CD4-positive, alpha-beta T cell treated with Interferon alpha-2 for 1 hour (primary cell): ENCODE measurements at places on chromosomes 4 and X.

DNA sequence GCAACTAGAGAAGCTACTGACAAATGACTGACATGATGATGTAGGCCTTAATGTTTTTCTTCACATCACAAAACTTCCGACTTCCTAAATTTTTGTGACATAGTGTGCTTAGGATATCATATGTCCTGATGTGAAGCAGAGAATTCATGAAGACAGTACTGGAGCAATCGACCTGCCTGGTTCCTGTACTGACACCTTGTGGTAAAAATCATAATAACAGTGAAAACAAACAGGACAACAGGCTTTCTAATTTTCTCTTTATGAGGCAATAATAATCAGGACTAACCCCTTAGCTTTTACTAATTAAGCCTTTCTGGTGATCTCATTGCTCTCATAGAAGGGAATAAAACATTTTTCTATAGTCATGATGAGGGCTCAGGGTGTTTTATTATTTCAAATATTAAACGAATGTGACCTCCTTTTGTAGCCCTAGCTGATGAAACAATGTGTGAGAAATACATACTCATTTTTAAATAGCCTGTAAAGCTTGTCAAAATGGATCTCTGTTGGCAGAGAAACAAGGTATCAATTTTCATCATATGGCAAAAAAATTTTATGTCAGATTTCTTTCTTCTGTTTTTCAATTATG is 158.4 kb downstream of the TENT5D start:
- DNase-seq, result no peak

DNA sequence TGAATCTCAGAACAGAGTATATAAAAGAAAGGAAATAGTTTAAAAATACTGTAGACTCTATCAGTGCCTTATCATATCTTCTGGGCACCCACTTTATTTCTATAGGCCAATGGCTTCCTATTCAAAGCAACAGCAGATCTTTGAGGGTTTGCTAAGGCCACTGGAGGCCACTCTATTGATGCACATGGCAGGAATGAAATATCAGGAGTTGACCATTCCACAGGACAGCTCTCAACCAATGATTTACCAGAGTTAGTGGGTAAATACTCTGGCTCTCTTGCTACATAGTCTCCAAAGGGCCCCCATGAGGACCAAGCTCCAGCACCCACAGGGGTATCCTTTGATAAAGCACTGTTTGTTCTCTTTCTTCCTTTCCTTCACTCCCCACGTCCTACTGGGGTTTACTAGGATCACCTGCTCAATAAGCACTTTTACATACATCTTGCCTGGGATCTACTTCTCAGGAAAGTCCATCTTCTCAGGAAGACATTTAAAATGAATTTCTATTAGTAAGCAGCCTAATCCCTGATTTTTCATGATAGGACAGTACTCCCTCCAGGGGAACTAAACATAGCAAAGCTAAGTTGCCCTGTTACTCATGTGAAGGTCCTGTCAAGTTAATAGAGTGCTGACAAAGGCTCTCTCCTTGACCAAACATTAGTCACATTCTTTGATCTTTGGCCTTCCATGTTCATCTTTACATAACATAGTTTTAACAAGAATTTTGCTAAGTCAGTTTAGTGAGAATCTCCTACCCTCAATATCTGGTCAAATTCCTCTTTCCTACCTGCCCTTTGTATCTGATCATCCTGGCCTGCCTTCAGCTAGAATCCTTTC is 459.7 kb downstream of the GRXCR1 start:
- no peak for DNase-seq

GRCh38 chr4:20252656-20253282 is 1.1 kb downstream of the SLIT2 start:
- DNase-seq, result no peak

DNA sequence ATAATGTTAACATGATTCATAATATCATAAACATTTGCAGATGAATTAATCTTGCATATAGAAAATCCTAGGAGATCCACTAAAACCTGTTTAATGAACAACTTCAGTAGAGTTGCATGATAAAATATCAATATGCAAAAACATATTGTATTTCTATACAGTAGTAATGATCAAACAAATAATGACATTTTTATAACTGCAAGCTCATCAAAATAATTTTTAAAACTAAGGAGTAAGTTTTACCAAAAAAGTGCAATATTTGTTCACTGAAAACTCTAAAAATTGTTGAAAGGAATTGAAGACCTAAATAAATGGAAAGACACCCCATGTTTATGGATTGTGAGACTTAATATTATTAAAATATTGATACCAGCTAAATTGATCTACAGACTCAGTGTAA is 15.9 kb upstream of the GPRASP2 start:
- no peak for DNase-seq

DNA sequence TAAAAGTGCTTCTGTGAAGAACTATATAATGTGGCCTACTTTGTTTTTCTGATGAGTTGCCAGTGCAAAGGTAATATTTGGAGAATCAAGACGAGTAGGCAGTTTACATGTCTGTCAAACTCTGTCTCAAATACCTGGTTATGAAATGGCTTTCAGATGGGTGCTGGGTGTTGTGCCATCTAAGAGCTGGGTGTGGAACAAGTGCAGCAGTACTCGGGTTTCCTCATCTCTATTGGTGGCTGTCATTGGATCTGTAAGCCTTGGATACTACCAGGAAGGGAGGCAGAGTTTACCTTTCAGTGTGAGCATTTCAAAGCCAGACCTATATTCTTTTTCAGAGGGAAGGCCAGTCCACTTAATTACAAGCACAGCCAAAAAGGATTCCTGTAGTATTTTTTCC is 37.2 kb downstream of the MTM1 start:
- no peak for DNase-seq

- no peak for DNase-seq
Measured at GRCh38 chr4:3108211-3108610, 33.7 kb downstream of the HTT start.

GRCh38 chr4:26907731-26908599 is 47.3 kb downstream of the STIM2 start:
- no peak for DNase-seq

- no peak for DNase-seq
Measured at GRCh38 chr4:25113915-25114904, 46.0 kb downstream of the SEPSECS start.

DNA sequence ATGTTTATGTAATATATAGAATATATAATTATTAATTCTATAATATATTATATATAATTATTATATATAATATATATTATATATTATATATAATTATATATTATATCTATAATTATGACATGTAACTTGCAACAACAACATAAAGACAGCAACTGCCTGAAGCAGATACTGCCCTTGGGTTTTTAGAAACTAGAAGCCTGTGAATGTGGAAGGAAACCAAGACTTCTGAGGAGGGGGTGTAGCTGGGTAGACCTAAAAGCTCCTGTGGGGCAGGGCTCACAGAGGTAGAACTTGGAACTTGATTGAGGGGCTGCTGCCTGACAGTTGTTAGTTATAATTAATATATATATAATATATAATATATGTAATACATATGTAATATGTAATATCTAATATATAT is 167.2 kb upstream of the SLIT2 start:
- DNase-seq, result no peak
